Caco-2 (cell line): ENCODE measurements at places on chromosomes 16 and 17. TPM values are rescaled to one million over a fixed set of nuclear protein-coding genes. Genes with fewer than 3 reads are reported as not detected.

Gene KRTAP2-3
- total RNA-seq = 3.7 and 4.9 TPM in 2 replicates

Gene C17orf50
- not detected in 2 replicates for total RNA-seq

Gene CDRT15
- not detected in 2 replicates for total RNA-seq

Gene KRT31
- total RNA-seq = not detected in 2 replicates

Gene SPN
- total RNA-seq = not detected in 2 replicates

Gene ALOX12B
- total RNA-seq = 0.34 and 0.39 TPM in 2 replicates

Gene TNFRSF17
- total RNA-seq = not detected in 2 replicates

Gene TP53TG3F
- total RNA-seq = not detected in 2 replicates

Gene EVPLL
- not detected in 2 replicates for total RNA-seq

Gene CCL8
- total RNA-seq = not detected in 2 replicates

Gene TEX14
- total RNA-seq = 0.30 and 0.54 TPM in 2 replicates

Gene CLEC16A
- total RNA-seq = 27.0 and 27.9 TPM in 2 replicates

Gene GSDMA
- total RNA-seq = not detected in 2 replicates

Gene FBXO47
- total RNA-seq = not detected in 2 replicates

Gene WNT9B
- not detected in 2 replicates for total RNA-seq

Gene MYO15B
- total RNA-seq = 12.3 and 24.4 TPM in 2 replicates

Gene PARD6A
- total RNA-seq = 7.1 and 8.4 TPM in 2 replicates

Gene TP53TG3
- total RNA-seq = not detected in 2 replicates

Gene ZNF771
- 4.7 and 5.8 TPM in 2 replicates for total RNA-seq

Gene PIMREG
- total RNA-seq = 15.8 and 15.9 TPM in 2 replicates

Gene TNP2
- total RNA-seq = not detected in 2 replicates

Gene G6PC1
- total RNA-seq = not detected in 2 replicates

Gene SLC38A8
- total RNA-seq = 0.79 and 2.1 TPM in 2 replicates

Gene PSMD11
- 198 and 208 TPM in 2 replicates for total RNA-seq

Gene FA2H
- total RNA-seq = 20.1 and 21.3 TPM in 2 replicates

Gene RNFT1
- 26.3 and 30.5 TPM in 2 replicates for total RNA-seq

Gene P3H4
- 34.1 and 39.2 TPM in 2 replicates for total RNA-seq

Gene CHRNE
- total RNA-seq = not detected in 2 replicates

Gene TNRC6C
- total RNA-seq = 17.9 and 19.5 TPM in 2 replicates

Gene CCL16
- not detected in 2 replicates for total RNA-seq

Gene CNGB1
- total RNA-seq = not detected in 2 replicates

Gene OR3A3
- total RNA-seq = not detected in 2 replicates

Gene KRTAP2-2
- total RNA-seq = not detected in 2 replicates

Gene LPO
- total RNA-seq = 0.23 and 0.54 TPM in 2 replicates

Gene PRAC1
- total RNA-seq = not detected in 2 replicates

Gene FBXO39
- not detected in 2 replicates for total RNA-seq

Gene TAC4
- 10.8 and 17.1 TPM in 2 replicates for total RNA-seq

Gene MPO
- 0.23 TPM in 1 of 2 replicates, not detected in the other for total RNA-seq

Gene VAT1L
- not detected in 2 replicates for total RNA-seq

Gene SLC22A31
- total RNA-seq = 4.9 and 6.7 TPM in 2 replicates

Gene RGS9
- 5.5 and 6.3 TPM in 2 replicates for total RNA-seq

Gene PYCARD
- total RNA-seq = 0.49 and 0.84 TPM in 2 replicates

Gene OR1A1
- total RNA-seq = not detected in 2 replicates

Gene RTN4RL1
- total RNA-seq = 0.54 and 0.60 TPM in 2 replicates

Gene PPL
- total RNA-seq = 61.5 and 68.1 TPM in 2 replicates

Gene KLHL10
- total RNA-seq = not detected in 2 replicates

Gene ABCC12
- not detected in 2 replicates for total RNA-seq

Gene KCNJ18
- total RNA-seq = not detected in 2 replicates

Gene NPW
- total RNA-seq = 6.1 and 8.8 TPM in 2 replicates

Gene ADAMTS18
- 0.29 and 0.65 TPM in 2 replicates for total RNA-seq

Gene CEMP1
- 0.63 and 0.68 TPM in 2 replicates for total RNA-seq

Gene DNASE1L2
- total RNA-seq = 0.27 and 1.00 TPM in 2 replicates
